CMK (cell line): ENCODE measurements at places on chromosomes 13 and 19.
A peak's percentile ranks its signal among the peaks of the same experiment; 100 is the strongest.

DNA sequence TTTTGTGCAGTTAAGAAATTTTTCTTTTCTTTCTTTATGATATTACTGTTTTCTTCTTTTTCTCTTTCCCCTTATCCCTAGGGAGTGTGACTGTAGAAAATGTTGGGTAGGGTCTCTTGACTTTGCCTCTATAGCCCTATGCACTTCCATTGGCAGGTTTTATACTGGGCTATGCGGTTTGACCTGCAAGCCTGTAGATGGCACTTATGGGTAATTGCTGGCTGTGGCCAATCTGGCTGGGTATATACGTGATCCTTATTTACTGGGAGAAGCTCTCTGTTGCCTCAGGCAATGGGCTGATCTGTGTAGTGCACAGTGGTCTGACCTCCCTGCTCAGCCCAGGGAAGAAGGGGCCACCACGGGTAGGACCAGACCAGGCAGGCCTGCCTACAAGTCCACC, 78.8 kb downstream of the RAP2A start:
- DNase-seq: no peak

GRCh38 chr19:5867201-5868136, 2.9 kb downstream of the FUT5 start:
- no peak for DNase-seq

DNA sequence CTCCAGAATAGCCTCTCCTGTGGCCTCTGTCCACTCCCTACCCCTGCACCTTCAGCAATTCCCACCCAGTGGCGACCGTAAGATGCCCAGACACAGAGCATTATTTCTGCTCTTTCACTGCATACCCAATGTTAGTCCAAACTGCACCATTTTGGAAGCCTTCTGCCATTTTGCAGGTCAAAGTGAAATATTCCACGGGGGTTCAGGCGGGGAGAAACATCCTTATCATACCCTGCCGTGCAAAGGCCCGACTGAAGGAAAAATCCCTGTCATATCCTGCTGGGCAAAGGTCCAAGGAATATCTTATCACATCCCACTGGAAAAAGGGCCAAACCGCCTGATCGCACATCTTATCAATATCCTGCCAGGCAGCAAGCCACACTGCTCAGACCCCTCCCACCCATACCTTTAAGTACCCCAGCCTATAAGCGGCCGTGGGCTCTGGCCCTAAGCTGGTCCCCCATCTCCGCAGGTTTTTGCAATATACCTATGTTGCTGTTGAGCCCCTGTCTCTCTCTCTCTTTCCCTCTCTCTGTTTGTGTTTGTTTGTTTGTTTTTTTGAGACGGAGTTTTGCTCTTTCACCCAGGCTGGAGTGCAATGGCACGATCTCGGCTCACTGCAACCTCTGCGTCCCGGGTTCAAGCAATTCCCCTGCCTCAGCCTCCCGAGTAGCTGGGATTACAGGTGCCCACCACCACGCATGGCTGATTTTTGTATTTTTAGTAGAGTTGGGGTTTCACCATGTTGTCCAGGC, 18.2 kb downstream of the CLEC11A start:
- DNase-seq: no peak

DNA sequence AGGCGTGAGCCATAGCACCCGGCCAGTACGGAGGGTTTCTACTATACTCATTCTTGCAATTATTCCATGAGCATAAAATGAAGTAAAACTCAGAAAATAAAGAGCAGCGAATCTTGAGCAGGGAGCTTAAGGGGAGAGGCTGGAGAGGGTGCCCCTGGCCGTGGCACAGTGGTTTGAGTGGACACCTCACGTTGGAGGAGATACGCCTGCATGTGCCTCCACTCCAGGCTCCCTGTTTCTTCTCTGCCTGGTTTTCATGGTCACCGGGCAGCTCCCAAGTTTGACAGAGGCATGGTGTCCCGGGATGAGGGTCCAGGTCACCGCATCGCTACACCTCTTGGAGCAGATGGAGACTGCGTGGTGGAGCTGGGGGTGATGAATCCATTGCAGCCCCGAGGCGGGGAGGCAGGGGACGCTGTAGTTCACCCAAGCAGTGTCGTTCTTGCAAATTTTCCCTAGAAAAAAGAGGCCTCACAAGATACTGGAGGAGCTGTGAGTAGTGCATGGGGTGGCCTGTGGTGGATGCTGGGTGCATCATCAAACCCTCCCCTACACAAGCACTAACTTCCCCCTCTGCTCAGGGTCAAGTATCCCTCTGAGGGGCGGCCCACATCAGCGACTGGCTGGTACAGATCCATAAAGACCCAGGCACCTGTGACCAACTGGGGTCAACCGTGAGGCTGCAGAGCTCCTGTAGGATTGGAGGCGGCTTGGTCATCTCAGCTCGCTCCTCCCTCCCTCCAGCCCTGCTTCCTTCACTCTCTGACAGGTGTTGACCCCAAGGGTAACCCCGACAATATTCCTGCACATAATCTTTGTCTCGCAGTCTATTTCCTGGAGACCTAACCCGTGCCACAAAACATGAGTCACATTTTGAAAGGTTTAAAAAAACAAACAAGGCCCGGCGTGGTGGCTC, 3.6 kb upstream of the MIER2 start:
- no peak for DNase-seq

- DNase-seq: no peak
Measured at GRCh38 chr13:77465603-77466195, 69.8 kb upstream of the SCEL start.

- DNase-seq: no peak
Measured at GRCh38 chr19:1087813-1088415, 7.3 kb downstream of the POLR2E start.

DNA sequence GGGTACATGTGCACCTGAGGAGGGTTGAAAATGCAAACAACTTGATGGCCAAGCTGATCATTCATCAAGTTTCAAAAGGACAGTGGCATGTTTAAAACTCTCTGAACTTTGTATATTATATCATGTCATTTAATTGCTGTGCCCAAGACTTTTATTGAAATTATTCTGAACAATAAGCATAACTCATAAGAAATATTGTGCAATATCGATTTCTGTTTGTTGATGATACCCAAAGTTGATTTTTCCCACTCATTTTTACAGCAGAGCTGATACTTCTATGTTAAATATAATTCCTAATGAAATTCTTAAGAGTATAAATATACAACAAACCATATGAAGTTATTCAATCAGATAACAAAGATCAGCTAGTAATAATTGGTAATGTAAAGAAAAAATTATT, 49.1 kb downstream of the PCDH17 start:
- no peak for DNase-seq

DNA sequence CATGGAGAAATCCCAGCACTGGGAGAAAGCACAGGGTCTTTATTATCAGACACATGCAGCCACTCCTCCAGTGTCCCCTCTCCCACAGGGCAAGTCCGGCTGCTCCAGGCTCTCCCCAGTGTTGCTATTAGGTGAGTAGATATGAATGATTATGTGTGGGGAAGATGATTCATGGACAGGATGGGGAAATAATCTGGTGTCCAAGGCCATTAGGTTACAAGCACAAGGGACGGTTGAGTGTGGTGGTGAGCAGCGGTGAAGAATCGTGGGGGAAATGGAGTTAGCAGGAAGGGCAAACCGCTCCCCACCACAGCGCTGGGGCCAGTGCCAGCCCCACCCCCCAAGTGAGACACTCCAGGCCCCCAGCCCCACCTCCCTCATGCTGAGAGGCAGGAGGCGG, 19.0 kb downstream of the CD177 start:
- no peak for DNase-seq

DNA sequence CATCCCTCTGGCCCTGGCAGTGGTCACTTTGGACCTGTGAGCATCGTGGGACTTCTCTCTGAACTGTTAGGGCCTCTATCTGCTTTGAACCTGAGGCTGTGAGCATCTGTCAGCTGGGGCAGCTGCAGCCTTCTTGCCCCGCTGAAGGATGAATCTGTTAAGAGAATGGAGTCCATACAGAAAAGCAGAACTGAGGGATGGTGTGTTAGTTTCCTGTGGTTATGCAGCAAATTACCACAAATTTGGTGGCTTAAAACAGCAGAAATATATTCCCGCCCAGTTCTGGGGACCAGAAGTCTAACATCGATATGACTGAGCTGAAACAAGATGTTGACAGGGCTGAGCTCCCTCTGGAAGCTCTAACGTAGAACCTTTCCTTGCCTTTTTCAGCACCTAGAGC, 1.6 kb upstream of the ZNF497 start:
- DNase-seq: no peak

DNA sequence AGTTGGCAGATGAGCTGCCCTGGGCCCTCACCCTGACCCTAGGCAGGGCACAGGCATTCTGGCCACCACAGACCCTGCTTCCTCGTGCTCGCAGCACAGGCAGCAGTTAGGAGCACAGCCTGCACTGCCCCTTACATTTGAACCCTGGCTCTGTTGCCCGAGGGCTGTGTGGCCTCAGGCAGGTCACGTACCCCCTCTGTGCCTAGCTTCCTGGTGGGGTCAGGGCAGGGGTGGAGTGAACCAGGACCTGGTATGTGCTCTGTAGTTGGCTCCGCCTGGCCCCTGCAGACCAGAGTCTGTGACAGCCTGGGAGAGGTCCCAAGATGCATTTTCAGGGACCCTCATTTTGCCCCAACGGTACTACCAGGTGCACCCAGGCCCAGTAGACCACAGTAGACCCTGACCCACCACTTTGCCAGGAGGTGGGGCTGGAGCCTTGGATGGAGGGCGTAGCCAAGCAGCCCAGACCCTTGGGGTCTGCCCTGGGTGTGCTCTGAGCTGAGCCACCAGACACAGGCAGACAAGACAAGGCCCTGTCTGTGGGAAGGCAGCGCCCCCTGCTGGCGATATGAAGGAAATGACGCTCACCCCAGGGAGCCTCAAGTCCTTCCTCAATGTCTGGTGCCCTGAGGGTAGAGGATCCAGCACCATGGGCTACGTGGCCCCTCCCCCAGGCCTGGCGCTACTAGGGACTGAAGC, 9.1 kb downstream of the LYL1 start:
- DNase-seq: peak; percentile 85

GRCh38 chr19:43773725-43774102, 7.1 kb downstream of the KCNN4 start:
- DNase-seq: no peak

- DNase-seq: no peak
Measured at GRCh38 chr13:96193728-96194310, 103.9 kb downstream of the HS6ST3 start.

- DNase-seq: no peak
Measured at GRCh38 chr19:18007917-18008673, at the start of gene ARRDC2. TSS of gene ARRDC2 (plus strand) at chr19:18008170. CDS start at chr19:18008311, 141 bp downstream.

GRCh38 chr19:3284759-3285646, 60.5 kb downstream of the CELF5 start:
- peak; percentile 97 for DNase-seq

DNA sequence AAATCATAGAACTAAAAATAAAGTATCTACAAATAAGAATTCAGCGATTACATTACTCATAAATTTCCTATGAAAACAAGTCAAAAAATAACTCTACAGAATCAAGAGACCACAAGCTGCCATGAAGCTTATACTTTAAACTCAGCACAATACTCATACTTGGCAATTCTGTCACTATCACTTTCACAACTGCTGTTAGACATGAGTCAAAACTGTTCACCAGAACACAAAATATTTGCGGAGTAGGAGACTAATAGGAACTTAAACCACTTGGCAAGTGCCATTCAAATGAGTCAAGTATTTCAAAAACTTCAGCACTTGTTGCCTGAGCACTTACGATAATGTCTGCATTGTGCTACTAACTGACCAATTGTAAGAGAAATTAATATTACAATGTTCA, 387.8 kb upstream of the GPC6 start:
- DNase-seq: no peak

DNA sequence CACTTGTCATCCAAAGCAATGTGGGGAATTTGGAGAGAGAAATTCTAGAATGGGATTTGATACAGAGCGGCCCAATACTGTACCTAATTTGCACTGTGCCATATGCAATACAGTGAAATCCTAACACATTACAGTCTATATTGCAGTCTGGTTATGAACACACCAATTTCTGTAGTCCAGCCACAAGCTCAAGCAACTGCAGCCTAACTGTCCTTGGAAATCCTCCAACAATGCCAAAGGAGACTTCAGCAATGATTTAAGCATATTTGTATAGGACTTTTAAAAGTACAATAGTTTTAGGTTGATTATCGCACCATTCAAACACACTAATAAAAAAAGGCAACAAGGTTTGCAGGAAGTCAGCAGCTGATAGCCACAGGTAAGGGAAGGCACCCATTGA, 17.3 kb downstream of the DIAPH3 start:
- DNase-seq: no peak

GRCh38 chr13:40779796-40780285, 8.9 kb upstream of the MRPS31 start:
- DNase-seq: no peak

- no peak for DNase-seq
Measured at GRCh38 chr19:45554481-45554880, 30.1 kb downstream of the OPA3 start.

DNA sequence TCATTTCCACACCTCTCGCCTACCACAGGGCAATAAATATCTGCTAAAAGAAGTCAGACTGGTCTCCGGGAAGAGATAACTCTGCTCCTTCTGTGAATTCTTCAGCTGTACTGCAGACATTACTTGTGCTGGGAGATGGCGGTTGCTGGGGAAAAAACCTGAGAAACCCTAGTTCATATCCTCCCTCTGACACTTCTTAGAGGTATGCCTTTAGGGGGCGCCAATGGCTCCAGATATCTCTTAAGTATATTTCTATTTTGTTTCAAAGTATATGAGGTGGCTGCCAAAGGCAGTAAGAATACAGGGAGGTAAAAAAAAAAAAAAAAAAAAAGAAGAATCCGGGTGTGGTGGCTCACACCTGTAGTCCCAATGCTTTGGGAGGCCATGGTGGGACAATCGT, 175.2 kb downstream of the PAN3 start:
- DNase-seq: no peak

- peak; percentile 39 for DNase-seq
Measured at GRCh38 chr19:35403116-35403760, 32.4 kb downstream of the GPR42 start.

- no peak for DNase-seq
Measured at GRCh38 chr13:45833242-45833641, 18.3 kb downstream of the SIAH3 start.

GRCh38 chr13:43493496-43494000, 293.2 kb downstream of the ENOX1 start:
- no peak for DNase-seq

- peak; percentile 5 for DNase-seq
Measured at GRCh38 chr13:32310134-32310706, 4.9 kb downstream of the ZAR1L start.

DNA sequence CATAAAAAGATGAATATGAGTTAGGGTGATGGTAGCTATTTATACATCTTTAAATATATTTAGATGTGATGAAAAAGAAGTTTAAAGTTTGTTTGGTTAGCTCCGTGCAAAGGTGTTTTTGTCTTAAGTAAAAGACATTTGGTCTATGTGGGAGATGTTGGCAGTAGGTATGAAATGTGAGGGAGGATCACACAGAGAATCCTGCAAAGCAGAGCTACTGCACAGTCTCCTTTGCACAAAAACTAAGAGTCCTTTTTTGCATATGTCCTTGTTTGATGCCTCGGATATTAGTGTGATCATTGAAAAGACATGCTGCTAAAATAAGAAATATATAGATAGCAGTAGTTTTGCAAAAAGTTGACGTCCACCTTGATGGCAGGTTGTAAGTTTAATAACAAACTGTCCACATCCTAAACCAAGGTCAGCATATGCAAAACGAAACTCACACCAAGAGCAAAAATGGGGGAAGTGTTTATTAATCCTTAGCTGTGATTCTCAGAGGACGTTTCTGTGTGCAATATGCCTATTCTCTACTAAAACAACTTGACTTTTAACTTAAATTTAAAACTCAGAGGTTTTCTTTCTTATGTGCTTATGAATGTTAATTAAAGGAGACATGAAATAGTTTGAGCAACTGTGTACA, 870.1 kb downstream of the PCDH9 start:
- no peak for DNase-seq
